ENCODE measurements at places on chromosomes 1 and 21.
A peak's percentile ranks its signal among the peaks of the same experiment; 100 is the strongest.

- no peak for DNase-seq
Observed at GRCh38 chr1:228510101-228510802, 23.1 kb downstream of the RNF187 start.

GRCh38 chr1:40612345-40612831 lies 53.1 kb downstream of the RIMS3 start:
- DNase-seq, result peak; percentile 63

GRCh38 chr1:55500601-55501000 lies 285.4 kb upstream of the USP24 start:
- DNase-seq, result no peak

DNA sequence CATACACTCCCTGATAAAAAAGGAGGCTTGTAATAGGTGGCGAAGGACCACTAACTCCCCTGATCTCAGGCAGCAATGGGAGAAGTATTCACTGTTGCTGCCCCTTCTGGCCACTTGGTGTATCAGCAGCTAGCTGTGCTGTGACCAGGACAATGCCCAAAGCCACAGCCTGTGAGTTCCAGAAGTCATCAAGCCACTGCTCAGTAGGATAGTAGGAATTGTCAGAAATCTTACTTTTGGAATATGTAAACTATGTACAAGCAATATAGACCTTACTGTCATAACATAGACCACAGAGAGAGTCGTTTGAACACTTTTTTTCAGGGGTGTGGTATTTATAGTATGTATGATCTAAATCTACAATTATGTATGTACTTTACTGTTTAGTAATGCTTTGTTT lies 248.3 kb upstream of the CAMK1G start:
- DNase-seq, result no peak

DNA sequence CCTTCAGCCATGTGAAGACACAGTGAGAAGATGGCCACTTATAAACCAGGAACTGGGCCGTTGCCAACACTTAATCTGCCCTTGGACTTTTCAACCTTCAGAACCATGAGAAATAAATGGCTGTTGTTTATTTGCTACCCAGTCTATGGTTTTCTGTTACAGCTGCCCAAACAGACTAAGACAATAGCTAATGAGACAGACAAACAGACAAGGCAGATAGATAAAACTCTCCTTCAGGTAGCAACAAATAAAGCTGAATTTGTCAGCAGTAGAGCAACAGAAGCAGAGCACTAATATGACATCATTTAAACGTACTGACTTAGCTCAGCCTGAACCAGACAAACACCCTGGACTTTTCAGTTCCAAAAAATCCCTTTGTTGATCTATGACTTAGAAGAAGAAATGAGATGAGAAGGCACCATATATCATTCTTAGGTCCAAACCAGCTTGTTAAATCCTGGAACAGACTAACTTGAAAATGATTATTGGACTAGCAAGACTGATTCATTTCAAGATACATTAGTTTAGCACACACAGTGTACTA lies 27.0 kb downstream of the ZZZ3 start:
- DNase-seq, result no peak

DNA sequence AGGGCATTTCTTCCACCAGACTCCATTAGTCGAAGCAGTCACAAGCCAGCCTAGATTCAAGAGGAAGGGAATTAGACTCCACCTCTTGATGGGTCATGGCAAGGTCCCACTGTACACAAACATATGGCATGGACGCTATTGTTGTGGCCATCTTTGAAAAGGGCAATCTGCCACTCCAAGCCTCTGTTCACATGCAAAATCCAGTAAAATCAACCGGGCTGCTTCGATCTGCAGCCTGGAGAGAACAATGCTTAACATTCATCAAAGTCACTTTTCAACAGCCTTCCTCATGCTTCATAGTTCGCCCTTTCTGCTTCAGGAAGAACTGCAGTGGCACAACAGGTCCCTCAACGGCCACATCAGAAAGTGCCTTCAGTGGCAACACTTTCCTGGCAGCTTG lies 28.0 kb upstream of the GJB5 start:
- no peak for DNase-seq

DNA sequence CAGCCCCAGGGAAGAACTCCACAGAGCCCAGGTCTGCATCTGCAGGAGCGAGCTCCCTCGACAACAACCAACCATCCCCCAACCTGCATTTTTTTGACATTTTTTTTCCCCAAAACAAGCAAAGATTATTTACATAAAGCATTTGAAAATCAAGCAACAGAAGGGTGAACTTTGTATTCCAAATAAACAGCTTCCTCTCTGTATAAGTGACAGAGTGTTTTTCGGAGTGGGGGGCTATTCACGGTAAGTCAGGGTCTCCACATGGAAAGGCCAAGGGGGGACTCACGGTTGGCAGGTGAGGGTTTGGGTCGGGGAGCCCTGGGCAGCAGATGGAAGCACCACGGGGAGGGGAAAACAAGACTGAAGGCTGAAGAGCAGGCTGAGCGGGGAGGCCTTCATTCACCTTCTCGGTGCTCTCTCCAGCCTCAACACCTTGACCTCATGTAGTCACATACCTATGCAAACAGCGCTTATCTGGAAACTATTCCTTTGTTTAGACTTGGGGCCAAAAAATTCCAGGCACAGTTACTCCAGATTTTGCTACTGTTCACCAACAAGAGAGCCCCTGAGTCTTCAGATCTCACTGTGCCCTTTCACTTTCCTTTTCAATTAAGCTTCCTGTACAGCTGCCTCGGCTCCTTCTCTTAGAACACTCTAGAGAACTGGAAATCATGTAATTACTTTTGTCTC lies 27.6 kb downstream of the C2CD2 start:
- DNase-seq, result no peak

DNA sequence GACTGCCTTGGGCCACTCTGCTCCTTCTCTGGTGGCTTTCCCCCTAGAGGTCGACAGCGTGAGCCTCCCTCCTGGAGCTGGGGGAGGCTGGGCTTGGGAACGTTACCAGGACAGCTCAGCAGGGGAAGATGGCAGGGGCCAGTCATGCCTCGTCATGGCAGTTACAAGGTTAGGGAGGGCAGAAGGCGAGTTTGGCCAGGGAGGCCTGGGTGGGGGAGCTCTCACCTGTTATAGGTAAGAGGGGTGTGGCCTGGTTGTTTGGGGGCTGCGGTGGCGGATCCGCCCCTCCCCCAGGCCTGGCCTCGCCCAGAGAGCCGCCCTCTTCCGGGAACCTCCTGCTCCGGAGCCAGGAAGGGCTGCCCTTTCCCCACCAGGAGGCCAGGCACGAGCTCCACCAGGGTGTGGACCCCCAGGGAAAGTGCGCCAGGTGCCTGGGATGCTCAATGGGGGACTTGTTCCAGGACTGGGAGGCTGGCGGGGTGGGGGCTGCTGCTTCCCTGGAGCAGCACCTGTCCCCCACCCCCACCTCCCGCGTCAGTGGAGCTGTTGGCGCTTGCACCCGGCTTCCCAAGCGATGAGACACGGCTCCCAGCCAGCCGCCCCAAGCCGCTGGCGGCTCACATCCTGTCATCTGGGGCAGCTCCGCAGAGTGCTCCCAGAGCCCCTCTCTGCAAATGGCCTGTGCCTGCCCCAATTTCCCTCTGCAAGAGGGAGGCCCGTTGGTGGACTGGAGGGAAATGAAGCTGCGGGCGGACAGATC lies 23.6 kb upstream of the PKP1 start:
- DNase-seq, result no peak

GRCh38 chr1:172224871-172225270 lies 195.6 kb upstream of the C1orf105 start:
- no peak for DNase-seq

- DNase-seq, result no peak
Observed at GRCh38 chr1:184197831-184198230, 146.3 kb downstream of the TSEN15 start.

GRCh38 chr21:41605178-41605933 lies 97.4 kb upstream of the TMPRSS2 start:
- no peak for DNase-seq

- DNase-seq, result peak; percentile 35
Observed at GRCh38 chr1:107450899-107451664, 310.2 kb downstream of the NTNG1 start.

- DNase-seq, result no peak
Observed at GRCh38 chr1:64623750-64624191, 121.1 kb upstream of the RAVER2 start.

DNA sequence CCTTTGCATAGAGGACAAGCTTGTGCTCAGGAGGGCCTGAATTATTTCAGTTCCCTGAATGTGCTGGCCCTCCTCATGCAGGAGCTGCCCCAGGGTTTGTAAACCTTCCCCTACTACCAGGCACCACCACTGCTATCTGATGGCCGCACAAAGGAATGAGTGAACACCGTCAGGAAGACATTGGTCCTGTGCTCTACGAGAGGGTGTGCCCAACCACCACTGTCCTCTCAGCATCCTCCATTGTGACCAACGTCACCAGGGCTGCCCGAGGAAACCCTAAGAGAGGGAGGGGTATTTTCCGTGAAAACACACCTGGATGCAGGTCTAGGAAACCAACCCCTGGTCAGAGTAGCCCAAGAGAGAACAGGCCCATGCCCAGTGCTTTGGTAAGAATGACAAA lies 657.5 kb downstream of the KIF26B start:
- DNase-seq, result no peak

DNA sequence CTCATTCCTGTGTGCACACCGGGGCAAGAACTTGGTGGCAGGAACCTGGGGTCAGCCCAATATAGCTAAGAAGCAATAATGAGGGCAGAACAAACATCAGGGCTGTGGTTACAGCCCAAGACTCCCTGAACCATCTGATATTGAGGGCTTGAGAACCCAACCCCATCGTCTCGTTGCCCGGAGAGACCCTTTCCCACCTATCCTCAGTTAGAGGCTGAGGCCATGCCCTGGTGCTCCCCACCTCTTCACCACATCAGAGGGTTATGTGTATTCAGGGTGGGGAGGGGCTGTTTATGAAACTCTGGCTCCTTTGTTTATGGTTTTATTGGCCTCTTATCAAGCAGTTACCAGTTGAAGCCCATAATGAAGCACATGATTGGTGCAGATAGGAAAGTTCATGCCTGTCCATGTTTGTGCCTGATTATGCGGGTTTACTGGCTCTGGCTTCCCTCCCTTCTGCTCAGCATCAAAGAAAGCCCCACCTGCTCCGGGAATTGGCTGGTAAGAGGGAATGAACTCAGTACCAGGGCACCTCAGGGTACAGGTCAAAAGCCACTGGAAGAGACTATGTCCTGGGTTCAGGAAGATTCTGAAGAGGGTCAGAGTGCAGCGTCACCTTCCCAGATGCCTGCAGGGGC lies 14.5 kb downstream of the NUAK2 start:
- no peak for DNase-seq

GRCh38 chr21:35189077-35189863 lies 140.2 kb upstream of the RUNX1 start:
- DNase-seq, result peak; percentile 36

GRCh38 chr21:34690041-34690792 lies 21.4 kb downstream of the CLIC6 start:
- DNase-seq, result no peak

DNA sequence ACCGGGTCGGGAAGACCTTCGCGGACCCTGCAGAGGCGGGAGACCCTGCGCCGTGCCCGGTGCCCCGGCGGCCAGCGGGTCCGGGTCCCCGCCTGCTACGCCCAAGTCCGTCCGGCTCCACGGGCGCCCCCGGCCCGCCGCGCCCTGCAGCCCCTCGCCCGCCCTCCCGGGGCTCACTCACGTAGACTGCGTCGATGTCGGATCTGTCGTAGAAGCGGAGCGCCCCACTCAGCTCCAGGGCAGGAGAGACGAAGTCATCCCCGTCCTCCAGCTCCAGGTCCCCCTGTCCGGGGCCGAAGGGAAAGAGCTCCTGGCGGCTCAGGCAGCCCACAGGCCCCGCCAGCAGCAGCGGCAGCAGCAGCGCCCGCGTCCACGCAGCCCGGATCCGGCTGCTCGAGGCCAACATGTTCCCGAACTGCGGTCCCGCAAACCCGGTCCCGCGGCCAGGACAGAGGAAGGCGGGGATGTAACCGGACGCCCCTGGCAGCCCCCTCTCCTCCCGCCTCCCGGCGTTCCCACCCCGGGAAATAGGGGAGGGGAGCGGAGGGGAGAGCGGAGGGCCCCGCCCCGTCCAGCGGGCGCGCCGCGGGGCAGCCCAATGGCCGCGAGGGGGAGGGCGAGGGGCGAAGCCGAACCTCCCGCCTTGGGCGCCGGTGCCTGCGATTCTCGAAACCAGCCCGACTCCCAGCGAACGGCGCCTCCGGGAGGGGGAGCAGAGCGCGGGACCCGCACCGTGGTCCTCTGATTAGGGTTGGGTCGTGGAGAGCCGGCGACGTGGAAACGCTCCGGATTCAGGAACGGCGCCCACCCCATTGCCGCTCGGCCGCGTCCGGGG lies at the start of gene NID1:
Gene NID1 (minus strand): TSS at position 417 of the 835 bp plus-strand sequence. CDS start 11 bp downstream, at position 406.
- DNase-seq, result no peak

DNA sequence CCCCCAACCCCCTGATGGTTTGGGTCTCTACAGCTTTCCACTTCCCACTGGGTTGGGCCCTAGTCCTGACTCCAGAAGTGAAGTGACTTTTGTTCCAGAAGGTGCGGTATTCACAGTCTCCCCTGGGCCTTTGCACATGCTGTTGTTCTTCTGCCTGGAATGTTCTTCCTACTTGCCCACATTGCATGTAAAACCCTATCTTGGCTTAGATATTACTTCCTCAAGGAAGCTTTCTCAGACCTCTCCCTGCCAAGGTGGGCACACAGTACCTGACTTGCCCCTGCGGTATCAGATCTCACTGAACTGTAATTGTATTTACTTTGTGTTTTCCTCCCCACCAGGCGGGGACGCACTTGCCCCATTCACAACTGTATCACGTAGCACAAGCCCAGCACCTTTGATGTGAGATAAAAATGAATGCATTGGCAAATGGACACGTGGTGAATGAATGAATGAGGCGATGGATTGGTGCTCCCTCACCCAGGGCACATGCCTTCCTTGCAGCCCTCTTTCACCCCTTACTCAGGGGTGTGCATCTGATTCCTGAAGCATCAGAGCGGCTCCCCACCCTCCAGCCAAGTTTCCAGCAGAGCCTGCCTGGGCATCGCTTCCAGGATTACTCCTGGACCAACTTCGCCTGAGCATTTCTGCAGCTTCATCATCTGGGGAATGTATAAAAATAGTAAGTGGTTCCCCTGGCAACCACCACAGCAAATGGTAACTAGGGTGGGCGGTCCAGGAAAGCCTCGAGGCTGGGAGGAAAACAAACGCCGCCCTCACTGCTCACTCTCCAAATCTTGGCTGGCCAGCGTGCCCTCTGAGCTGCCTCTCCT lies 19.8 kb downstream of the NENF start:
- no peak for DNase-seq

- no peak for DNase-seq
Observed at GRCh38 chr1:147648933-147649332, 21.4 kb downstream of the ACP6 start.

GRCh38 chr1:201686714-201687455 lies 142.1 kb upstream of the IPO9 start:
- no peak for DNase-seq

GRCh38 chr1:115670476-115671175 lies 28.9 kb downstream of the VANGL1 start:
- no peak for DNase-seq

- DNase-seq, result no peak
Observed at GRCh38 chr1:61080413-61081143, 1.8 kb upstream of the NFIA start.
